ENCODE measurements at places on chromosomes 13 and 19.

DNA sequence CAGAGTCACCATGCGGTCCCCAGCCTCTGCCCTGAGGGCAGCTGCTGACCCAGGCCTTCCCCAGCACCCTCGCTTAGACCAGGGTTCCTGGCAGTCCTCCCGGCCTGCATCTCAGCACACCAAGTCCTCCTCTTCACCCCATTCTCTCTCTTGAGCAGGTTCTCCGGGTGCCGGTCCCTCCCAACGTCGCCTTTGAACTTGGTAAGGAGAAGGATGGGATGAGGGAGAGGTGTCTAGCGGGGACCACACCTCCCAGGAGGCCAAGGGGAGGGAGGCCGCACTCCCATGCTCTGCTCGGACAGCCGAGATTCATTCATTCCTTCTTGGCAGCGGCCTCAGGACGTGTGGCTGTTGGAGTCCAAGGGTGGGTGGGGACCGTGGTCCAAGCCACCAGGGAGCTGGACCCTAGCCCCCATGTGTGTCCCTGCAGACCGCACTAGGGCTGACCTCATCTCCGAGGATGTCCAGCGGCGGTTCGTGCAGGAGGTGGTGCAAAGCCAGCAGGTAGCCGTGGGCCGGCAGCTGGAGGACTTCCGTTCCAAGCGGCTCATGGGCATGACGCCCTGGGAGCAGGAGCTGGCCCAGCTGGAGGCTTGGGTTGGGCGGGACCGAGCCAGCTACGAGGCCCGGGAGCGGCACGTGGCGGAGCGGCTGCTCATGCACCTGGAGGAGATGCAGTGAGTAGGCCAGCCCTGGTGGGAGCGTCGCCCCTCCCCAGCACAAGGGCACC is 9.4 kb downstream of the ARHGEF1 start:
- no peak for DNase-seq

GRCh38 chr13:44843403-44843802 is 145.9 kb downstream of the NUFIP1 start:
- DNase-seq: peak; percentile 44

DNA sequence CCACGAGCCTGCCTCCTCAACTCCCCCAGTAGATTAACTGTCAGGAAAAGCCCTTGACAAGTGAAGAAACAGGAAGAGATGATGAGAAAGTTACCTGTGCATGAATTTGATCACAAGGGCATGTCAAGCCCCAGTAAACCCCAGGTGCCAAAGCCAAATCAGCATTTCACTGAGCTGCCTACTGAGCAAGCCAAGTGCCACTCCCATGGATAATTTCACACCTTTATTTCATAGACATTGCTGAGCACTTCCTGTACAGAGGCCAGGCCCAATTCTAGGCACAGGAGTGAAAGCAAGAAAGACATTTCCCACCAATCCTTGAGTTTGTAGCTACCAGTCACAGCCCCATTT is 2.4 kb downstream of the GADD45GIP1 start:
- no peak for DNase-seq

GRCh38 chr13:82661126-82661525 is 1221.1 kb downstream of the SLITRK1 start:
- no peak for DNase-seq

- no peak for DNase-seq
Observed at GRCh38 chr13:111323950-111324651, 3.7 kb downstream of the TEX29 start.

DNA sequence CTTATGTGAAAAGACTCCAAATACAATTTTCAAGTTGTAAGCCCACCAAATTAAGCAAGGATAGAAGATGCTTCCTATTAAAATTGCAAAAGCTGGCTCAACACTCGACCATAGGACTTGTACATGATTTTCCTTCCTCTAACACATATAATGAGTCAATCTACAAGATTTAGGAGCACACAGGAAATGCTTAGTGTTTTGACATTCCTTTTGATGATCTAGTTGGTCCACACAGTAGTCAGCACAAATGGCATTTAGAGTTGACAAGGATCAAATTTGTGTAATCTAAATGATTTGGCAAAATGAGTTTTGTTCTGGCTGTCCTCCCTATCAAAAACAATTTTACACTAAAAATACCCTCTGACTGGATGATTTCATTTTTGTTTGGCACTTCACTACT is 340.2 kb downstream of the DIAPH3 start:
- DNase-seq: no peak
